ENCODE measurements at places on chromosomes 2 and 18.
A peak's percentile ranks its signal among the peaks of the same experiment; 100 is the strongest.

DNA sequence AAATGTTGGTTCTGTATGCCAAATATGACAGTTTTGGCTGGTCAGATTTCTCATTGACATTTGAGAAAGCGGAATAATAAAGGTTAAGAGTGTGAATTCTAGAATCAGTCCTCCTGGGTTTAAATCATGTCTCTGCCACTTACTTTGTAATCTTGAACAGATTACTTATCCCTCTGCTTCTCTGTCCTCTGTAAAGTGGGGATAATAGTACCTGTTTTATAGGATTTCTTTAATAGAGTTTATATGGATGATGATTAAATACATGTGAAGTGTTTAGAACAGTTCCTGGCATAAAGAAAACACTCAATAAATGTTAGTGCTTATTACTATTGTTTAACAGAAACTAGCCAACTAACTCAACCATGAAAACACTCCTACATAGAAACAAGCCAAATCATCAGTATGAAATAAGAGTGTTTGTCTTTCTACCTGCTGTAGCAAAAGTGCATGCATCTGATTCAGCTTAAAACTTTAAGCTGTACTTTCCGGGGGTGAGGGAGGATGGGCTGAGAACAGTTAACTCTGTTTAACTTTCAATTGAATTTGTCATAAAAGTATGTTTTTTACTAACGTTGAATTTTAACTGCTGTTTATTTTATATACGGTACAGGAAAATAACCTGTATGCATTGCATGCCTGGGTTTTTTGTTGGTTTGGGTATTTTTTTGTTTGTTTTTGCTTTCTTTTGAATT is 6.8 kb downstream of the HTR2B start:
- no peak for DNase-seq

DNA sequence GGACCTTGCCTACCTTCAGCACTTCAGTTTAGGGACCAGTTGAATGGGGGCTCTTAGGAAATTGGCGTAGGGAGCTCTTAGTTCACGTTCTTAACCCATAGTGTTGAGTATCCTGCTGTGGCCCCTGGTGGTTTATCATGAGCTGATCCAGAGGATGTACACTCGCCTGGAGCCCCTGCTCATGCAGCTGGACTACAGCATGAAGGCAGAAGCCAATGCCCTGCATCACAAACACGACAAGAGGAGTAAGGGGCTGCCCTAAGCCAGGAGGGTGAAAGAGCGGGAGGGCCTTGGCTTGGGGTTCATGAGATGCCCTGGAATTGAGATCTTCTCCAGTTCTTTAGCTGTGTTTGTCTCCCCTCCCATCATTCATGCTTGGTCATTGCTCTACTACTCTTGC is 2.9 kb downstream of the RETREG2 start:
- DNase-seq = no peak

- no peak for DNase-seq
Measured at GRCh38 chr2:134667081-134667480, 51.7 kb downstream of the TMEM163 start.

DNA sequence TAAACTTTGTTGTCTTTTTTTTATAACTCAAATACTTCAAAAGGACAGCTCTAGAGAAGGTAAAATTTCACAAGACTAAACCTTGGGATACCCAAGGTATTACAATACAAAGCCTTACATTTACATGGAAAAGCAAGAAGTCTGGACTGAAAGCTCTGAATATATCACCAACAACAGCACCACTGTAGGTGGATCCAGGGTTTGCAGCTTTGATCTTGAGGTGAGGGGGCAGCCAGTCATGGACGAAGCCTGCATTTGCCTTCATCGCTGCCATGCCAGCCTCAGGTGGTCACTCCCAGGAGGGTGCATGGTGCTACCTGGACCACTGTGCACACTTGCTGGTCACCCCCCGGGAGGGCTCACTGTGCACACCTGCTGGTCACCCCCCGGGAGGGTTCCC is 36.6 kb downstream of the RBFA start:
- DNase-seq = no peak

DNA sequence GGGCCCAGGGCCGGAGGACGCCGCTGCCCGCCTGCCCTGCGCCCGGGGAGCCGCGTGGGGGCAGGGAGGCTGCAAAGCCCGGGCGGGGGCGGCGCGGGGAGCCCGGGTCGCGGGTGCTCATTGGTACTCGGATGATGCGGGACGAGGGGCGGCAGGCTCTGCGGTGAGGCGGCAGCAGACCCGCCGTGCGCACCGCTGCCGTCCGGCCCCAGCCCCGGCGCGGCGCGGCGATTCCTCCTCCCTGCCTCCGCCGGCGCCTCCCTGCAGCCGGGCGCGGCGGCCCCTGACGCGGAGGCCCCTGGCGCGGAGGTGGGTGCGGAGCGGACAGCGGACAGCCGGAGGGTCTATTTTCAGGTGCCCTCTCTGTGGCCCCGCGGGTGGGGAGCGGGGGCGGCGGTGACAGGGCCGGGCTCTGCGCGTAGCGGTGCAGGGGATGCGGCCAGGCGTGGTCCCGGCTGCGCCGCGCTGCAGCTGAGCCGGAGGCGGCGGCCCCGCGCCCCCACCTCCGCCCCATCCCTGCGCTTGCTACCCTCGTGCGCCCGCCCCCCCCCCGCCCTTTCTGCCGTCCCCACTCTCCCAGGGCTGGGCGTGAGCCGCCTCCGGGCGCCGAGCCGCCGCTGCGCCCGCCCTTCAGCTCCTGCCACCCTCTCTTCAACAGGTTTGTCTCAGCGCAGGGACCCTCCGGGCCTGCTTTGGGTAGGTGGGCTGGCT is 640 bp downstream of the SPTBN1 start:
- DNase-seq = no peak

GRCh38 chr2:227822416-227823003 is 8.9 kb downstream of the CCL20 start:
- DNase-seq = no peak

DNA sequence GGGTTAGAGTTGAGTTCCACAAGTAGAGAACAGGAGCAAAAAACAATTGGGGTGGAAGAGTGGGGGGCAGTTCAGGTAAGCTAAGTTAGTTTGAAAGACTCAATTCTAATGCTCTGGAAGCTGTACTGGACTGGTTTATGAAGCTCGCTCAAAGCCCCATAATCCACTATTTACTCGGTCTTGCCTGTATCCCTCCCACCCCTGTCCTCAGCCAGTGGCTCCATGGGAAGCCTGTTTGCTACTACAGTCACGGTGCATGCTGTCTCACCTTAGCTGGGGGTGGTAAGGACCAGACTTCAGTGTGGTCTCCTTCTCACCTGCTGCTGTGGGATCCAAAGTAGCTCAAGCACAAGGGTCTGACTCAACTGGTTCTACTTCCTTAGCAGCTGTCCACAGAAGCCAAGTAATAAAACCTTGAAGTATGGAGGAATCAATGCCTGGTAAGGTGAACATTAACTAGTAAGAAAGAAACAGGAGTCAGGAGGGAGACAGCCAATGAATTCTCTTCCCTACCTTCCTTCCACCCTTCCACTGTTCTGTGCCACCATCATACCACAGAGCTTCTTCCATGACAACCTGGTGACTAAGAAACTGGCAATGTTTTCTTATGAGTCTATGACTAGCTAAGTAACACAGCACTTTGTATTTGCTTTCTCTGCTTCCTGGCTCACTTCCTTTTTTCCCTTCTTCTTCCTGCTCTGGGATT is 230.8 kb downstream of the SRBD1 start:
- DNase-seq = peak; percentile 10

DNA sequence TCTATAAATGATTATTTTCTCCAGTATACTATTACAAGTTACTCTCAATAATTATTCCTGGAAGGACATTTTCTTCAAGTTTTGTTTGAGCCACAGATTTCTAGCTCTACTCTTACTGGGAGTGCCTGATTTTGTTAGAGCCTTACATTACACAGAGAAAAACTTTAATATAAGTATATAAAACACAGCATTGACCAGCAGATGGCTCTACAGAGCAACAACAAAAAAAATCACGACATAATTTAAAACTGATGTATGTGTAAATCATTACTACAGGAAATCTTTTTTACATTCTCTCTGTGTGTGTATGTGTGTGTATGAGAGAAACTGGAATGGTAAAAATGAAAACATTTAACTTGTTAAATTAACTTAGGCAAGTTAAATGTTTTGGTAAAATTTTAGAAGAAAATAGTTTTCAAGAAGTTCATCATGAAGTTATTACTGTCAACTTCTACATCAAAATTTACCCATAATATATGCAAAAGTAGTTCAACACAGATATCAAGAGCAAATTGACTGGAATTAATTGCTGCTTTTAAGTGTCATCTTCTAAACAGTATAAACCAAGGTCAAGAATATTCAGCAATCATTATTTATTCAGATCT is 103.3 kb downstream of the MDH1 start:
- peak; percentile 39 for DNase-seq

DNA sequence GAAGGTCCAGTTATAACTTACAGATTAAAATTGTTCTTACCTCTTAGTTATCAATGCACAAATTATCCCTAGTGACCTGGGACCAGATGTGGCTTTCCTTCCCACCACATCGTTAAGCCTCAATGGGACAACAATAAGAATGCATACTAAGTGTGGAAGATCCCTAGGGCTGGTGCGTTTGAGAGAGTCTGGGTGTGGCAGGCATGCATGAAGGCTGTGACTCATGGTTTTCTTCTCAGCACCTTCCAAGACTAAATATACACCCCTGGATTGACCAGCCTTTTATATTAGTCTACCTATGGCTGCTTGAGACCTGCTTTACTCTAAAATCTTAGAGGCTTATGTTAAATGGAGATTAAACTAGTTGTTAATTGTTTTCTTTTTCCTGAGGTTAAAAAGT is 261.7 kb upstream of the SLC14A2 start:
- no peak for DNase-seq

GRCh38 chr2:241094172-241094571 is 7.9 kb downstream of the MTERF4 start:
- DNase-seq = no peak

DNA sequence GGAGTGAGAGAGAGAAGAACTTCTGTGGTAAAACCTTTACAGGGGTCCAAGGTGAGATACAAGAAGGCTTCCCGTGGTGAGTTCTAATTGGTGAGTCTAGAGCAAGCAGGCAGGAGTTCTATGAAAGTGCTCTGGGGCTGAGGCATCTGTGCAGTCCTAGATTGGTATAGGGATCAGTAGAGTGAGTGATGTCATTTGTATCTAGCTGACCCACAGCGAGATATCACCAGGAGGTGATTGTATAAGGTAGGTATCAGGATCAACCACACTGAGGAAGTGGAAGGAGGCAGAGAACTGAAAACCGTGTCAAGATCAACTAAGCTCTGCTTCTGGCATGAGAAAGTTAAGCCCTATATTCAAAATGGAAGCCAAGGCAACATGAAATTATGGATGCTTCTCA is 1648.9 kb upstream of the TMEFF2 start:
- DNase-seq = no peak

DNA sequence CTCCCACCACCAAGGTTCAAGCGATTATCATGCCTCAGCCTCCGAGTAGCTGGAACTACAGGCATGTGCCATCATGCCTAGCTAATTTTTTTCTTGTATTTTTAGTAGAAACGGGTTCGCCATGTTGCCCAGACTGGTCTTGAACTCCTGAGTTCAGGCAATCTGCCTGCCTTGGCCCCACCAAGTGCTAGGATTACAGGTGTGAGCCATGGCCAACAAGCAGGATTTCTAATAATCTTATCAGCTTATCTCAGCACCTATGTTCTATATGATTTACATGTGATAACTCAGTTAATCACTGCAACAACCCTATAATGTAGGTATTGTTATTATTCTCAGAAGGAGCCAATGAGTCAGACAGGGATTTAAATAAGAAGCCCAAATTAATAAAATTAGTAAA is 80.3 kb downstream of the GORASP2 start:
- DNase-seq = no peak

GRCh38 chr2:143942486-143942885 is 577.4 kb downstream of the ZEB2 start:
- no peak for DNase-seq

- no peak for DNase-seq
Measured at GRCh38 chr18:62531078-62531477, 8.3 kb downstream of the ZCCHC2 start.

All from SW 1271 (cell line).